ENCODE measurements at places on chromosomes 4 and X.

GRCh38 chr4:145898926-145899531 is 39.6 kb downstream of the ZNF827 start:
- no peak for DNase-seq

GRCh38 chrX:39453889-39454621 is 643.7 kb downstream of the BCOR start:
- DNase-seq = no peak

- DNase-seq = no peak
Measured at GRCh38 chrX:110034036-110034435, 31.1 kb downstream of the TMEM164 start.

DNA sequence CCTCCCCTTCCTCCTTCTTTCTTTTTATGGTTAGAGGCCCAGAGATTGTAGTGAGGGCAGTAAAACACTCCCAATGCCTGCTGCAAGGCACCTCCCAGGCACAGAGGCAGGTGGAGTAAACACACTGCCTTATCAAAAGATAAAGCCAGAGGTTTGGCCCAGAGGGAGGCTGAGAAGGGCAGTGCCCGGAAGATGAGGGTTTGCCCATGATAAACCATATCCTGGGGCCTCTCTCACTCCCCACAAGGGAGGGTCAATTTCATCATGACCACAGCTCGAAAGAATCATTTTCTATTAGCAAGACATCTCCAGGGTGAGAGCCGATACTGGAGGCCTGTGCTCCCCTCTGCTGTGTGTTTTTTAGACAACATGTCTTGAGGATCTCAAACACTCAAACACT is 98.5 kb upstream of the FAM9C start:
- DNase-seq = no peak

- no peak for DNase-seq
Measured at GRCh38 chrX:135340831-135341230, 31.6 kb downstream of the ETDC start.

DNA sequence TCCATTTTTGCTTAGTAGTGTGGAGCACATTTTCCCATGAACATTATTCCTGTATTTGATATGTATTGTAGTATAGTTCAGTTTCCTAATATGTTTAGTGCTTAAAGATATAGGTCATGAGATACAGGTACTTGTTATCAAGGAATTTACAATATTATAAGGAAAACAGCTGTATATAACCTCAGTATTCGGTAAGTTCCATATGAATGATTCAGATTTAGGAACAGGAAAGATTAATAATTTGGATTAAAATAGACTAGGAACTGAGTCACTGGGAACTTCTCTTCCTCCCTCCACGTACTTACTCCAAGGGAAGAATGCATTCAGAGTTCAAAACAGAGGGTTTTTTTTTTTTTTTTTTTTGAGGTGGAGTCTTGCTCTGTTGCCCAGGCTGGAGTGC is 20.0 kb downstream of the DIAPH2 start:
- no peak for DNase-seq

DNA sequence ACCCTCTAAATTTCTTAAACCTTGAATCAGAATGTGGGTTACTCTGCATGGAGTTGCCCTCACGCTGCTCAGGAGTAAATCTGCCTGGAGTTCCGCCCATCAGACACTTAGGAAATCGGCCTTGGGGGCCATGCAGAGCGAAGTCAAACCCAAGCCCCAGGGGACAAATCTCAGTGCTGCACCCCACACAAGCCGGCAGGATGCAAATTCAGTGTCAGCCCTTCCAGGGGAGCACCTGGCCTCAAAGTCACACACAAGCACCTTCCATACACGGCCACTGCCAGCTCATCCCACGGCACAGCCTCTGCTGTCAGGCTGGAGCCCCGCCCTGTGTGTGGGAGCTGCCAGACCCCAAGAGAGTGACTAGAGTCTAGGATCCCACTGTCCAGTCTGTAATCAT is 27.4 kb downstream of the RNF212 start:
- no peak for DNase-seq

GRCh38 chr4:139876337-139876941 is 210.8 kb downstream of the MGST2 start:
- no peak for DNase-seq

DNA sequence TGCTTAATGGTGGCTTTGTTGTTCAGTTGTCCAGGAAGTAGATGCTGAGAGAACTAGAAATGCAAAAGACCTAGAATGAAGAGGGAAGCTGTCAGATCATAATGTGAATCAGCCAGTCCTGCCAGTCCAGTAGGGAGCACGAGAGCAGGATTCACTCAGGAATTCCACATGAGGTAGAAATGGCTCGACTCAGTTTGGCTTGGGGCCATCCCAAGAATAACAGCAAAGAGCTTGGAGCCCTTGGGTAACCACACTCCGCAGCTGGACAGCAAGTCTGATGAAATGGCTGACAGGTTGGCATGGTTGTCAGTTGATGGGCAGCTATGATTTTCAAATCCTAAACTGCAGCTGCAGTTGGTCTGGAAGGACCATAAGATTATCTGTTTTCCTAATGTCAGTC is 44.5 kb upstream of the WDR1 start:
- DNase-seq = no peak

GRCh38 chrX:18566748-18567147 is 105.2 kb downstream of the RS1 start:
- no peak for DNase-seq

DNA sequence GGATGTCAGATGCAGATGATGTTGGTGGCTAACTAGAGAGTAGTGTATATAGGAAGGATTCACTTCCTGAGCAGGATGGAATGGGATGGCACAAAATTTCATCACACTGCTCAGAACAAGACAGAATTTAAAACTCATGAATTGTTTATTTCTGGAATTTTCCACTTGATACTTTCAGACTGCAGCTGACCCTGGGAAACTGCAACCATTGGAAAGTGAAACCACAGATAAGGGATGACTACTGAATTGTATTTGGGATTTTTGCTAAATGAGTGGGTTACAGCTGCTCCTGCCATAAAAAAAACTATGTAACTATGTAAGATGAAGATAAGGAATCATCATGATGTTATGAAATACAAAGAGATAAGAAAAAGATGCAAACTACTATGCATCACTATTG is 51.4 kb downstream of the NPY5R start:
- DNase-seq = no peak

- DNase-seq = no peak
Measured at GRCh38 chr4:9999956-10000561, 21.2 kb downstream of the SLC2A9 start.

- DNase-seq = no peak
Measured at GRCh38 chrX:68249401-68249831, 183.9 kb downstream of the OPHN1 start.

DNA sequence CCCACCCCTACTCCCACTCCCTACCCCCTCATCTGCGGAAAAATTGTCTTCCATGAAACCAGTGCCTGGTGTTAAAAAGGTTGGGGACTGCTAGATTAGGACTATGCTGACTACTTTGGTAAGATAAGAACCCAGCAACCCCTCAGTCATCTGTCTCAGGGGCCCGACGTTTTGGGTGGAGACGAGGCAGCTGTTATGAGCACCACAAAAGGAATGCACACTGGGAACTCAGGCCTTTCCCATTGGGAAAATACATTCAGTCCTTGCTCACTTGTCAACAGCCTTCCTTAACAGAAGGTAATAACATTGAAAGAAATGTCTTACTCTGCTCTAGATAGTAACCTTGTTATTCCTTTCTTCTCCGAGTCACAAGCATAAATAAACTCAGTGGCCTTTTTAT is 310.8 kb downstream of the AFF2 start:
- DNase-seq = no peak

DNA sequence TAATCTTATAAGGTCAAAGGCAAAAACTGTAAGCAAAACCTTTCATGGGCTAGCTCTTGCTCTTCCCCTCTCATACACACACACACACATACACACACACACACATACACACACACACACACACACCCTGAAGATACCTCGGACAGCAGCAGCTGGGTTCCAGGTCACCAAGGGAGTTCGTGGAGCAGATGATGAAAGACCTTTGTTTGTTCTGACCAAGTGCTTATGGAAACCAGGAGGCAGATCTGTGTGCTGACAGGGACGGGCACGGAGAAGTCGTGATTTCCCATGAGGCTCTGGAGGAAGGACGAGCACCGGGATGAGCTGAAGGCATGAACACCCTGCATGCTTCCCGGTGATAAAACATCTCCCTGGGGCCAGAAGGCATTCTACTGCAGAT is 35.4 kb upstream of the CRMP1 start:
- no peak for DNase-seq

DNA sequence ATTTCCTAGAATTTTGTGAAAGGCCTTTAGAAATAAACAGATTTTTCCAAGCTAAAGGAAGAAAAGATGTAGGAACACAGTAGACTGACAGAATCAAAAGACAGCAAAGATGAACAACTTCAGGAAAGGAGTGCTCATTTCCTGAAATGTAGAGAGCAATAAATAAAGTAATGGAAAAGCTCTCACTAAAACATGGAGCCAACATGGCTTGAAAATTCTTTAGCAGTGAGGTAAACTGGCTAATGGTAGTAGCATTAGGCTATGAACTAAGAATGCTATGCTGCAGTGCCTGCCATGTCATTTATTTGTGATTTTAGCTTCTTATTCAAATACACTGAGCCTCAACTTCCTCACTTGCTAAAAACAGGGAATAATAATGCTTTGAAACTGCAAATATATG is 108.7 kb downstream of the IQCM start:
- no peak for DNase-seq

DNA sequence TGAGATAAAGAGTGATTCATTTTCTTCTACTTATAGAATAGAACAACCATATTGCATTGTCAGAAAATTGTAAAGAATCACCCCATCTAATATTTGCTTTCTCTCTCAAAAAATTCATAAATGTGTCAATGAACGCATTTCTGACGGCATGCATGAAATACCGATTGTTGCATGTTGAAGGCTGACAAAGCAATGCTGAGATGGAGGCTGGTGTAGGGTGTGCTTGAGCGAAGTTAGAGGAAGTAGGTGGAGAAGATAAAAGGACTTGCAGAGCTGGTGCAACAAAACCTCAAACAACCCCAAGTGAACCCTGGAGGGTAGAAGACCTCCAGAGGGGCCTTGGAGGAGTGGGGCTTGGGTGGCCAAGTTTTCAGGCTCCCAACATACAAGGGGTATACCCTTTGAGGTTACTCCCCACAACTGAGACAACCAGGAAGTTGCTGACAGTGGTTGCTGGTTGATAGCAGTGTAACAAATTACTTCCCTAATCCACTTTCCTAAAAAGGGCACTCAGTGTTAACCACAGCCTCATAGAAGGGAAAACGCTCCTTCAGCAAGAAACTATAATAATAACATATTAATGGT is 452.7 kb downstream of the NLGN4X start:
- no peak for DNase-seq

Data from progenitor cell of endocrine pancreas (in vitro differentiated cells).